ENCODE measurements at places on chromosomes 12 and 14.

DNA sequence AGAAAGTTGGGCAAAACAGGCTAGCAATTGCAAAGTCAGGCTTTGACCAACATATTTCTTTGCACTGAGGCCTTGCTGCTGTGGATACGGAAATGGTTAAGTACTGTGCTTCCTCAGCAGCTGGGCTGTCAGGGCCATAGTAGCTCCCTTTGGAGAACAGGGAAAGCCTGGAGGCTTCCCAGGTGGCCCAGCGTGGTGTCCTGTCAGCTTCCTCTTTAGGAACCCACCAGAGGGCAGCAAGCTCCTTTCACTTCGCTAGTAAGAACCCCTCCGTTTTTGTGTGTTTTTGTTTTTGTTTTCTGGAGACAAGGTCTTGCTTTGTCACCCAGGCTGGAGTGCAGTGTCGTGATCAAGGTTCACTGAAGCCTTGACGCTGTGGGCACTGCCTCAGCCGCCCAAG lies 1.7 kb upstream of the CFAP251 start:
- DNase-seq, result peak; percentile 25

- DNase-seq, result no peak
These were observed 56.5 kb upstream of the GZMB start for GRCh38 chr14:24690492-24690891.

DNA sequence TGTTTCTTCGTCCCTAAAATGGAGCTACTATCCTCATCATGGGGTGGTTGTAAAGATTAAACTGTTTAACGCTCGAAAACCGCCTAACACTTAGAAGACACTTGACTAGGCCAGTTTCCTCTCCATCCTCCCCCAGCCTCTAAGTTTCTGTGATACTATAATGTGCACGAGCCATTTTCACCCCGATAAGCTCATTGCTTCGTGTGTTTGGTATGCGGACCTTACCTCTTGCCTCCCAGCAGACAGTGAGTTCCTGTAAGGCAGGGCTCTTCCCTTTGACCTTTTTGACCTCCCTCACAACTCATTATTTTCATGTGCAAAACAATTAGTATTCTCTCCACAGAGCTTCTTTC lies 499 bp upstream of the GXYLT1 start:
- no peak for DNase-seq

DNA sequence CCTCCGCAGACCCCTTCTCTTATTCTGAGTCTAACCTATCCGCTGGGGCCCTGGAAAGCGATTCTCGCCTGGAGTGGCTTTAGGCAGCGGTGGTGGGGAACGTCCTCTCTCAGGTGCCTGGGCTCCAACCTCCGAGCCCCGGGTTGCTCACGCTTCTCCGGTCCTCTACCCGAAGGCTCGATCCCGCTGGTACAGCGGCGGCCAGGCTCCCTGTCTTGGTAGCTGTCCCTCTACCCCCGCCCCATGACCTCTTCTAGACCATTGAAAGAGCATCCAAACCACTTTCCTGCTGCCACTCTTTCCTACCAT lies 505 bp upstream of the HEBP1 start:
- DNase-seq, result no peak

DNA sequence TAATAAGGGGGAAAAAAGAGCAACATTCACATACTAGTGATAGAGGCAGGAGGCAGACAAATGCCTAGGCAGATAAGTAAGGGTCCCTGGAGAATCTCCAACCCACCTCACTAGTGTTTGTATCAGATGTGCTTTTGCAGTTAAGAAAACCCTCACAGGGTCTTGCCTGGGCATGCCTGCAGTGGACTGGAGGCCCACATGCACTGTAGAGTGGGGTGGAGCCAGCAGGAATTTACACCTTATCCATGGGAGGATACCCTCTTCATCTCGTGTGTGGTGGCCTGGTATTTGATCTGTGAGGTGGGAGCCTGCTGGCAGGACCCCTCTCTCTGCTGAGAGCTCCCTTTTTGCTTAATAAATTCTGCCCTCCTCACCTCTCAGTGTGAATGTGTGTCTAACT lies 238.0 kb upstream of the SLC16A7 start:
- no peak for DNase-seq

Data from uterus (tissue), 4 donors.